ENCODE measurements at places on chromosomes 13 and 19. TPM values are rescaled to one million over a fixed set of nuclear protein-coding genes. Genes with fewer than 3 reads are reported as not detected.

- no peak for DNase-seq
Measured at GRCh38 chr19:3664879-3665642, 35.2 kb downstream of the PIP5K1C start.

DNA sequence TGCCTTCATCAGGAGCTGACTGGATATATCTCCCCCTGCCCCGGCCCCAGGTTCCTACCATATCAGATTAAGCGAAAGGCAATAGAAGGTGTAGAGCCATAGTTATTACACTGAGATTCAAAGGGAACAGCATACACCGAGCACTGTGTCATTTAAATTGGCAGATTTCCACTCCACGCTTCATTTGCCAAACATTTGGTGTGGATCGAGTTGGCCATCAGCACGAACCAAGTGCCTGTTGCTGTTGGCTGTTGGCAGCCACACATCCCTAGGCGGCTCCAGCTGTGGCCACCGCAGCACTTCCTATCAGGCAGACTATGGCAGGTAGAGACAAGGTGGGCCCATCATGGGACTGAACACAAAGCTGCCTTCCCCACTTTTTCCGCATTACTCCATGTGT is 115.8 kb downstream of the CCNA1 start:
- no peak for DNase-seq

DNA sequence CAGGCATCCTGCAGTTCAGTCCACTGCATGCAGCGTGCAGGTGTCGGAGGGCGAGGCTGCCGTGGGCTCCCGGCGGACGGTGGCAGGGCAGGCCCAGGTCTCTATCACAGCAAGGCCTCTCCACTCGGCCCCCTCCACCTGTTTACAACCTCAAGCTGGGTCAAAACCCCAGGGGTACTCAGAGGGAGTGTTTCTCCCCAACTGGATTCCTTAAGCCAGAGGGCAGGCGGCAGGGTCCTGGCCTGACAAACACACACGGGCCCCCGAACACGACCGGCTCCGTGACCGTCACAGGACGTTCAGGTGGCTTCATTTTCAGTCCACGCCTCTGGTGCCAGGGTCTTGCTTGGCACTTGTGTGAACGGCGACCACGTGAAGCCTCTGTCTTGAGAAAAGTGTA is 23.5 kb downstream of the RASA3 start:
- no peak for DNase-seq

- DNase-seq: no peak
Measured at GRCh38 chr19:6041071-6041470, 63.1 kb upstream of the RANBP3 start.

Gene KCNJ14
- 0.70 TPM for total RNA-seq

Gene CATSPERD
- 0.03 TPM for total RNA-seq

Gene KIR3DL2
- total RNA-seq: not detected

DNA sequence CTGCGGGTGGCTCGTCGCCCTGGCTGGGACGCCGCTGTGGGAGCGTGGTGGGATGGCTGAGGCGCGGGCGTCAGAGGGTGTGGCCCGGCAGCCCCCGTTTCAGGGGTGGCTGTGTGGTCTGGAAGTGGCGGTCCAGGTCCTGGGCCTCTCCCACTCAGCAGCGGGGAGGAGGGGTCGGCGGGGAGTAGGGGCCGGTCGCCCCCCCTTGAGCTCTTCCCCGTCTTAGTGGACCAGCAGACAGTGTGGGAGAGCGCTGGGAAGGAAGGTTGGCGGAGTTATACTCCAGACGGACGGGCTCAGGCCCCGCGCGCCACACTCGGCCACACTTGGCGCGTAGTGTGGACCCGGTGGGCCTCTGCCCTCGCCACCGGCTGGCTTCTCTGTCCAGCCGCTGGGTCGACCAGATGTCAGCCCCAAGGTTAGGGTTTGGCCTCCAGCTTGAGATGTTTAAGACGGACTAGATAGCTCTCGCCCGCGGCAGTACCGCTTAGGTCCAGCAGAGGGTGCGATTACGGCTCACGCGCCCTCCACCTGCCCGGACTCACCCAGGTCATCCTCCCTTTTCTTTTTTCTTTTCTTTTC is 21.7 kb upstream of the ZNF429 start:
- DNase-seq: peak; percentile 88

GRCh38 chr13:110391273-110391672 is 84.2 kb downstream of the COL4A2 start:
- no peak for DNase-seq

Gene FFAR2
- not detected for total RNA-seq

- DNase-seq: peak; percentile 96
Measured at GRCh38 chr19:55179606-55180484, at the start of gene SYT5. TSS of gene SYT5 (minus strand) at chr19:55180289. CDS start at chr19:55179041, 1,248 bp downstream.

Gene CYP4F8
- not detected for total RNA-seq

Gene PROZ
- not detected for total RNA-seq

- DNase-seq: no peak
Measured at GRCh38 chr13:80235166-80235966, 105.6 kb downstream of the SPRY2 start.

- no peak for DNase-seq
Measured at GRCh38 chr13:109577191-109577700, 209.1 kb downstream of the IRS2 start.

Gene ZNF285
- 2.2 TPM for total RNA-seq

GRCh38 chr19:51948975-51949374 is 21.7 kb downstream of the ZNF613 start:
- no peak for DNase-seq

- DNase-seq: peak; percentile 80
Measured at GRCh38 chr19:56637976-56638555, 4.9 kb upstream of the SMIM17 start.

DNA sequence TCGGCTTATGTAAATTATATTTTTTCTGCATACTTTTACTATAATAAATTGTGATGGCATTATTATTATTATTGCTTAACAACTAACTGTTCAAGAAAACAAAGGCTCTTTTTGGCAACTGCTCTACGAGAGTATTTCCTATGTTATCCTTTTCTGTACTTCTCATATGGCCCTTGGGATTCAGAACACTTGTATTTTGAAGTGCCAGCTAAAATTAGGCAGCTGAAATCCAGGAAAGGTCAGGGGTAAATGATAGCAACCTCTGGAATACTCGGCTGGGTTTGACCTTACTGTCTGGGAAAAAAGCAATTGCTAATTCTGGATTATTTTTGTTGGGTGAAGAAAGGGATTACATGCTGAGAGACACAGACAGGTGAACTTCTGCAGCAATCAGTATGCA is 23.9 kb downstream of the EDNRB start:
- DNase-seq: no peak

DNA sequence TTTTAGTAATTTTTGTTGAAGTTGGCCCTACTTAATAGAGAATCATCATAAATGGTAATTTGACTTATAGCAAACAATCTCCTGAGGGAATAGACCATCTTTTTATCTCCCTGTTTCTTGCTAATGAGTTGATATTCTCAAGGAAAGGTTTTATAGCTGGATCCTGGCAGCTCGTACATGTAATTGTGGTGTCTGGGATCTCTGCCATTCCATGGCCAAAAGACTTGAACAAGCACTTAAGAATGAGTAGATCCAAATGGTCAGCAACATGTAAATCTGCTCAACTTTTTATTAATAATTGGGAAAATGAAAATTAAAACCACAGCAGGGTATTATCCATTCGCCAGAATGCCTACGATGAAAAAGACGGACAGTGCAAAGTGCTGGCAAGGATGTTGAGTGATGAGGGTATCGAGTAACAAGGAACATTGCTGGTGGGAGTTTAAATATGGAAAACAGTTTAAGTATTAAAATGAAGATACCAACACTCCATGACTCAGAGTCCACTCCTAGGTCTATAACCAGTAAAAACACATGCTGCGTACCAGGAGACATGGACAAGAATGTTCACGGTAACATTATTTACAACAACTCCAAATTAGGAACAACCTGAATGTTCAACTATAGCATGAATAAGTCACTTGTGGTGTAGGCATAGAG is 5.1 kb upstream of the GPR18 start:
- no peak for DNase-seq

DNA sequence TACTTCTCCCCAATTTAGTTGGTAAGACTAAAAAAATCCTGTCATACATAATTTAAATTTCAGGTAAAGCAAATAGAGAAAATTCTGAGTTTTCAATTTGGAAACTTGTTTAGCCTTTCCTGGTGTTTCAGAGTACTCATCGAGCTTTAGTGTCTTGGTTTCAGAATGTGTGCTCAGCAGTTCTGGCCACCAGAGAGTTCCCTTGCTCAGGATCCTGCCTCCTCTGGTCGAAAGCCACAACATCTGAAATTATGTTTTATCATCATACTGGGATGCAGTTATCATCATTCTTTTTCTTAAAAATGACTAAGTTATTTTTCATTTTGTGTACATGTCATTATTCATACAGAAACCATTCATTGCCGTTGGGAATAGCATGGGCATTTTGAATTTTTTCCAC is 263.2 kb upstream of the SPRY2 start:
- no peak for DNase-seq

DNA sequence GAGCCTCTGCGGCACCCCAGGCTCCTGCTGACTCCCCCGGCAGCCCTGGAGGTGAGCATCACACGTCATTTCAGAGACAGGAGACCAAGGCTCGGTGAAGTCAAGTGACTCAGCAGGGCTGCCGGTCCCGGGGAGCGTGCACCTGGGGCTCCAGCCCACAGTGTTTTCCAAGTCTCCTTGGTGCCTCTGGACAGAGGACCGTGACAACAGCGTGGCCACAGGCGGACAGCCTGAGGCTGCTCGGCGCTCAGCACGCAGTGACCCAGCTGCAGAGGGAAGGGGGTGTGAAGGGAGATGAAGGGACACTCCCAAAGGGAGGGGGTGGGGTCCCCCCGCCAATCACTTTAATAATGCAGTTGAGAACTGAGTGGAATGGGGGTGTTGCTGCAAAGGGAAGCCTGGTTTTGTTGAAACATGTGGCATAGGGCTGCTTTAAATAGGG is 17.5 kb upstream of the ASPDH start:
- no peak for DNase-seq

Gene FGF21
- total RNA-seq: 0.35 TPM

DNA sequence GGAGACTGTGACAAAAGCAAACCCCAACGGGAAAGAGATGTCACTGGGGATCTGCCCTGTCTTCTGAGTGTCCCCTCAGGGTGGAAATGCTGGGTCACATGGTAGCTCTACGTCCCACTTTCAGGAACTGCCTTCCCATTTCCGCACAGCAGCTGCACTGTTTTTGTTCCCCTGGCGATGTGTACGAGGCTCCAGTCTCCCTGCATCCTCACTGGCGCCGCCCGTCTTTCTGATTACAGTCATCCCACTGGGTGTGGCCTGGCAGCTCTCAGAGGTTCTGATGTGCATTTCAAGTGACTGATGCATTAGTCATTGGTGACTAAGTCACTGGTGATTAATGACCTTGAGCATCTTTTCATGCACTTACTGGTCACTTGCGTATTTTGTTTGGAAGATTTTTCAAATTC is 21.2 kb downstream of the PCID2 start:
- no peak for DNase-seq

DNA sequence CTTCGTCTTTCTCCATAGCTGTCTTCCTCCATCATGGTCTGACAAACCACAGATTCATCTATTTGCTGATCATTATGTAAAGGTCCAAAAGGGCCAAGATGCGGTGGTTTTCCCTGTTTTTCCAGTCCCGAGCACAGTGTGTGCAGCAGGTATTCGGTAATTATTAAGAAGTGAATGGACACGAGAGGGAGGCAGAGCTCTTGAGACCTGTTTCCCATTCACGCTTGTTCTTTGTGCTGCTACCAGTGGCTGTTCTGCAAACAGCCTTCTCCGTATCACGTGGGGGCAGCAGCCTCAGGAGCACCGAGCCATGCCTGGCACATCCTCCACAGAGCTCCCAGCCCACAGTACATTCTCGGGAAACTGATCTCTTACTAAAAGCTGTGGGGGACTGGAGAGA is 50.3 kb downstream of the CCDC70 start:
- no peak for DNase-seq

GRCh38 chr13:95381212-95381527 is 79.9 kb upstream of the ABCC4 start:
- DNase-seq: no peak

Gene EEF1AKMT1
- 0.96 TPM for total RNA-seq

DNA sequence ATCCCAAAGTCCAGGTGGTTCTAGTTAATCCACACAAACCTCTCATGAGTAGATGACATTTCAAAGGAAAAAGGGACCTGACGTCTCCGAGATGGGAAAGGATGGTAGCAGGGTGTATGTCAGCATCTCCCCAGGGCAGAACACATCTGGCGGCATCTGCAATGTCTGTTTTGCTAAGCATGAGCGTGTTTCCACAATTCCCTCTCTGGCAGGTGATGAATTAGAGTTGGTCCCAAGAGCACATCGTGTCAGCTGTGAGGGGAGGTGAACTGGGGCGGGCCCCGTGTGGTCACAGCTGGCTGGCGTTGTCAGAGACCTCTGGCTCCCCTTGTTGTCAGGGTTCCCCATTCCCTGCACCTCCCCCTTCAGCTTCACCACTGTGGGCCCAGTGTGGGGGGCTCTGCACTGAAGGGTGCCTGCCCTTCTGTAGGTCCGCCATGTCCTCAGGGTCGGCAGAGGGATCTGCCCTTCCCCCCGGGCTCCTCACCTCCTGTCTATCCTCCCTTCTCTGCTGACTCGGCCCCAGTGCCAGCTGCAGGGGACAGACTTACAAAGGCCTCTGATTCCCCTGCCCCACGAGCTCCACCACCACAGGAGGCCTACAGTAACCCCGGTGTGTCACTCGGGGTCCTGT is 58.2 kb downstream of the CDADC1 start:
- peak; percentile 37 for DNase-seq

Gene TNFSF13B
- total RNA-seq: 0.33 TPM

DNA sequence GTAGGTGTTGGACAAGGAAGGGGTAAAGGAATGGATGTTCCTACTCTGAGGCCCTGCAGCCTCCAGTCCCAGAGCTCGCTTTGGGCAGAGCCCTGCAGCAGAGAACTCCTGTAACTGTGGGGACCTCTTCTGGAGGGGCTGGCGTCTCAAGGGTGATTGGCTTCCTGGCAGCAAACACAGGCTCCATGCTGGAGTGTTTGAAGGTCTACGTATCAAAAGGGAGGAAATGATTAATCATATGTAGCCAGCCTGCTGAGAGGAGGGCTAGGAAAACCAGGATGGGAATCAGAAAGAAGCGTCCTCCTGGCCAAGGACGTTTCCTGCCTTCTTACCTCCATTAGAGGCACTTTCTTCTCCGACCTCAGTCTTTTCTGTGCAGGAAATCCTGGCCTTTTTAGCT is 208.5 kb downstream of the TSHZ3 start:
- no peak for DNase-seq

Gene INSL3
- 0.33 TPM for total RNA-seq

DNA sequence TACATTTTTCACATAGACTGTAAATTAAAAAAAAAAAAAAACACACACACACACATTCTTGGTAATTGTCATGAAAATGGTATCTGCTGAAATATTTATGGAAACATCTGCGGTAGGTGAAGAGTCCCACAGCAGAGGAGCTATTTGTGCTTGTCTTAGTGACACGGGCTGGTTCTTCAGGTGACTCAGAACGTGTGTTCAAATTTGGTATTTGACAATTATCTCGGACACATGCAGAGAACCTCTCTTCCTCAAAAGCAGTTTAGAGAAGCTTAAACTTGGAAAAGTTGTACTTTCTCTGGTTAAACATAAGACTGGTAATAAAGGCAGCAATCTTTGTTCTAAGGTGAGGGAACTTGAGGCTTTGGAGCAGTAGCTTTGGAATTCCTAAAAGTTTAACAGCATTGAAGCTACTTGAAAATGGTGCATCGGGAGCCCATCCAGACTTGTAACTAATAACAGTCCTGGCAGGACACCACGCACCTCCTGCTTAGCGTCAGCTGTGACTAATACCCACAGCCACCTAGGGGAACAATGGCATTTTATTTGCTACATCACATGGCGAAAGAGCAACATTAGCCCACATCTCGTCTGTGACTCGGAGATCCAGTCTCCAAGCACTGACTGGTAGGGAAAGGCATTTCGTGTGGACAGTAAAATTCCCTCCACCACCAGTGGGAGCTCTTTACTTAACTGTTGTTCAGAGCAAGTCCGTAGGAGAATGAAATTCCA is 1505.1 kb upstream of the SLC10A2 start:
- DNase-seq: peak; percentile 45

Gene KLK10
- total RNA-seq: 0.14 TPM

Gene RASGRP4
- 1.2 TPM for total RNA-seq

All from H7 (cell line).